ENCODE measurements at places on chromosomes 1 and 21.
A peak's percentile ranks its signal among the peaks of the same experiment; 100 is the strongest.

DNA sequence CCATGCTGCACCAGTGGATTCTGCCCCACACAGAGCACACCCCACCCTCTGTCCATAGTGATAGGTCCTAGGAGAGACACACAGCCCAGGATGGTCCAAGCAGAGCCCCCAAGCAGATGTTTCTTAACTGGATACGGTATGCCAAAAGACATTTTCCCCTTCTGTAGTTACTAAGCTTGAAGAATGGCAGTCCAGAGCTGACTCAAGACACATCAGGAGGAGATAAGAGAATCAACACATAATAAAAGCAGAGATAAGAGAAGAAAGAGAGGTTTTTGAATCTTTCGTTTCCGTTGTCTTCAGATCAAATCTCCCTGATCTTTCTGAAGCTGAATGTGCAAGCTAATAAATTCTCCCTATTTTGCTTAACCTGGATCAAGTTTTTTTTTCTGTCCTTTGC lies 21.8 kb upstream of the CASQ2 start:
- no peak for DNase-seq

- DNase-seq: no peak
Measured at GRCh38 chr1:94856004-94856403, 35.8 kb downstream of the SLC44A3 start.

- no peak for DNase-seq
Measured at GRCh38 chr1:115545096-115545720, 96.6 kb upstream of the VANGL1 start.

- no peak for DNase-seq
Measured at GRCh38 chr21:14567331-14568279, 21.5 kb upstream of the SAMSN1 start.

DNA sequence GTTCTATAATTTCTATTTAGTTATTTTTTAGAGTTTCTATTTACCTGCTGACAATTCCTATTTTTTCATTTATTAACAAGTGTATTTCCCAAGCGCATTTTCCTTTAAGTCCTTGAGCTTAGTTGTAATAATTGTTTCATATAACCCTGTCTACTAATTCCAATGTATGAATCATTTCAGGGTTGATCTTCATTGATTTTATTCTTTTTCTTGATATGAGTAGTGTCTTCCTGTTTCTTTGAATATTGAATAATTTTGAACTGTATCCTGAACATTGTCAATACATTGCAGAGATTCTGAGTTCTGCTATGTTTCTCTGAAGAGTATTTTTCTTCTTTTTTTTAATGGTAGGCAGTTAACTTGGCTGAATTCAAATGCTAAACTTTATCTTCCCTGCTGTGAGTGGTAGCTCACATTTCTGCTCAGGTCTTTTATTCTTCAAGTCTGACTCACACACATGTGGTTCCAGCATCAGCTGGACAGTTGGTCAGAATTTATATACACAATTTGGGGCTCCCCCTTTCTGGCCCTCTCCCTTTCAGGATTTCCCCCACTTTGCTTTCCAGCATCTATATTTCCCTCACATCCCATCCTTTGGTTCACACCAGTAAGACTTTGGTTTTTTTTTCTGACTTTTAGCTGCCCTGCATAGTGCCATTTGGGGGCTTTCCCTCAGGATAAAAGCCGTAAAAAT lies 54.4 kb upstream of the WDR26 start:
- DNase-seq: no peak

- peak; percentile 7 for DNase-seq
Measured at GRCh38 chr1:24155011-24155782, 12.3 kb upstream of the IL22RA1 start.

GRCh38 chr1:40362199-40362598 lies 11.3 kb upstream of the SMAP2 start:
- DNase-seq: no peak

GRCh38 chr1:156838972-156839371 lies 19.9 kb downstream of the INSRR start:
- DNase-seq: peak; percentile 37

GRCh38 chr1:225652729-225653462 lies at the start of gene ENAH:
TSS of gene ENAH (minus strand) at chr1:225653123. CDS start at chr1:225652690, 433 bp downstream.
- peak; percentile 88 for DNase-seq

DNA sequence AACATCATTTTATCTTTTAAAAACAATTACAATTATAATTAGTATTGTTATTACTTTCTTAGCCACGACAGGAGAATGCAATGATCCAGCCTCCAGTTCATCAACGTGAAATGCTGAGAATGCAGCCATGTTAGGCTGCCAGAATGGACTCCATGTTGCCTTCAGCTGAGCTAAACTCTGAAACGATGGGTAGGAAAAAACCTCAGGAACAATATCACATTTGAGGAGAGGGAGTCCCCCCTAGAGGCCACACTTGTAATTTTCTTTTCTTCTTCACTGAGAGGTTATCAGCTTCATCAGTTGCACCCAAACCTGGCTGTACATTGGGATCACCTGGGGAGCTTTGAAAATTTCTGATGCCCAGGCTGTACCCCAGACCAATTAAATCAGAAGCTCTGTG lies 34.6 kb upstream of the DNAH14 start:
- no peak for DNase-seq

DNA sequence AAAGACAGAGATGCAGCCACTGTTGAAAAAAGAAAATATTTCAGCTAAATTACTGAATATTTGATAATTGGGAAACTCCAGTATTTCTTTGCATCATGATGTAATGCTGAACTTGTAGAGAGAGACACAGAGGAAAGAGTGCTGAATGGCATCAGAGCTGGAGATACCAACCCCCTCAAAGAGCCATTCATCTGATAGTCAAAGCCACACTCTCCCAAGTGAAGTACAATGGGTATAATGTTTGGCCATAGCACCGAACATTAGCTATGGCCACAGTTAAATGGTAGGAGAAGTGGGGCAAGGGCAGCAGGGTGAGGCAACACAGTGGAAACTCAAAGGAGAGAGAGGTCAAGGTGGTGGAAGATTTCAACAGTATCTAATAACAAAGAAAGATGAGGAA lies 107.5 kb upstream of the TNFSF4 start:
- no peak for DNase-seq

DNA sequence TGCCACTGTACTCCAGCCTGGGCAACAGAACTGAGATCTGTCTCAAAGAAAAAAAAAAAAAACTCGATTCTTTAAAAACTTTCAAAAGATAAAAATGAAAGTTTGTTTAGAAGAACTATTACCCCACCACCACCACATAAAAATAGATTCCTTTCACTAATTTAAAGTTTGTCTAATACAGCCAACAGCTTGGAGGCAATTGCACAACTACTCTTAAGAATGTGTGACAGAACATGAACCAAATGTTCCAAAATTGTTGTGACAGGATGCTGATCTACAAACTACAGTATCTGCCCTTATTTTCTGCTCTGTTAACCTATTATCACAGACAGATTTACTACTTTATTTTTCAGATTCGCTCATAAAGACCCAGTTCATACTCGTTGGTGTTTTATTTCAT lies 5.5 kb upstream of the TGFBR3 start:
- DNase-seq: no peak

- no peak for DNase-seq
Measured at GRCh38 chr1:234870020-234870981, 258.3 kb downstream of the TOMM20 start.

GRCh38 chr1:181759481-181759880 lies 276.2 kb downstream of the CACNA1E start:
- DNase-seq: no peak

- peak; percentile 85 for DNase-seq
Measured at GRCh38 chr21:39675993-39676661, 63.4 kb downstream of the B3GALT5 start.

DNA sequence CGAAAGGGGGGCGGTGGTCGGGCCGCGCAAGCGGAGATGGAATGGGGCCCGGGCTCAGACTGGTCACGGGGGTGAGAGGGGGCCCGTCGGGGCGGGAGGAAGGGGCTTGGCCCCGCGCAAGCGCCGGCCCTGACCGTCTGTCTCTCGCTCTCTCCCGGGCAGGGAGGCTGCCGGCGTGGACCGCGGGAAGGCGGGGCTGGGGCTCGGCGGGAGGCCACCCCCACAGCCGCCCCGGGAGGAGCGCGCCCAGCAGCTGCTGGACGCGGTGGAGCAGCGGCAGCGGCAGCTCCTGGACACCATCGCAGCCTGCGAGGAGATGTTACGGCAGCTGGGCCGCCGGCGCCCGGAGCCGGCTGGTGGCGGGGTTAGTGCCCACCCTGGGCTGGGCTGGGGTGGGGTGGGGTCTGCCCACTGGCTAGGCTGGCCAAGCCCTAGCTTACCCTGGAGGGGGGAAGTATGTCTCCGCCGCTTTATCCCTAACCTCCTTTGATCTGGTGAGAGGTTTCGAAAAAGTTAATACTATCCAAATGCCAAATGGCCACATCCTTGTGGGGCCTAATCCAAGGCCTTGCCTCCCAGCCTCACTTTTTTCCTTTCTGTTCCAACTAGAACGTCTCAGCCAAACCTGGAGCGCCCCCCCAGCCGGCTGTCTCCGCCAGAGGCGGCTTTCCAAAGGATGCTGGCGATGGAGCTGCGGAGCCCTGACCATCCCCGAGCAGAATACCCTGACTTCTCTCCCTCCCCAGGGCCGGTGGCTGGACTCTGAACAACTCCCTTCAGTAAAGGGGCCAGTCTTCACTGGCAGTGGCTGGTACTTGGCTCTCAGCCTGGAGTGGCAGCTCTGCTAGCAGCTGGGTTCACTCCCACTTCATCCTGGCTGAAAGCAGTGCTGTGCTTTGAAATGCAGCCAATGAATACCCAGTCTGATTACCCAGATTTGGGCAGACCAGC lies 636 bp upstream of the YRDC start:
- peak; percentile 72 for DNase-seq

GRCh38 chr1:159172614-159173291 lies 1.3 kb downstream of the CADM3 start:
- no peak for DNase-seq

DNA sequence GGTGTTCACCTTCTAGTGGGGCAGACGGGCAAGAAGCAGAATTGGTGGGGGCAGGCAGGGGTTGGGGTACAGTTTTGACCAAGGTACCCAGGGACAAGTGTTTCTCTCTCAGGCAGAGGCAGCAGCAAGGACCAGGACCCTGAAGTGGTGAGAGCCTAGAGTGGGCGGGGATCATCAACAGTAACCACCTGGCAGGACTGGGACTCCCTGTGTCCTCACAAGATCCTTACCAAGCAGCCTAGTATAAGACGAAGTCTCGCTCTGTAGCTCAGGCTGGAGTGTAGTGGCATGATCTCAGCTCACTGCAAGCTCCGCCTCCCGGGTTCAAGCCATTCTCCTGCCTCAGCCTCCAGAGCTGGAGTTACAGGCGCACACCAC lies 3.2 kb upstream of the NADK start:
- DNase-seq: no peak

- DNase-seq: no peak
Measured at GRCh38 chr1:12609469-12610003, 8.5 kb downstream of the DHRS3 start.

DNA sequence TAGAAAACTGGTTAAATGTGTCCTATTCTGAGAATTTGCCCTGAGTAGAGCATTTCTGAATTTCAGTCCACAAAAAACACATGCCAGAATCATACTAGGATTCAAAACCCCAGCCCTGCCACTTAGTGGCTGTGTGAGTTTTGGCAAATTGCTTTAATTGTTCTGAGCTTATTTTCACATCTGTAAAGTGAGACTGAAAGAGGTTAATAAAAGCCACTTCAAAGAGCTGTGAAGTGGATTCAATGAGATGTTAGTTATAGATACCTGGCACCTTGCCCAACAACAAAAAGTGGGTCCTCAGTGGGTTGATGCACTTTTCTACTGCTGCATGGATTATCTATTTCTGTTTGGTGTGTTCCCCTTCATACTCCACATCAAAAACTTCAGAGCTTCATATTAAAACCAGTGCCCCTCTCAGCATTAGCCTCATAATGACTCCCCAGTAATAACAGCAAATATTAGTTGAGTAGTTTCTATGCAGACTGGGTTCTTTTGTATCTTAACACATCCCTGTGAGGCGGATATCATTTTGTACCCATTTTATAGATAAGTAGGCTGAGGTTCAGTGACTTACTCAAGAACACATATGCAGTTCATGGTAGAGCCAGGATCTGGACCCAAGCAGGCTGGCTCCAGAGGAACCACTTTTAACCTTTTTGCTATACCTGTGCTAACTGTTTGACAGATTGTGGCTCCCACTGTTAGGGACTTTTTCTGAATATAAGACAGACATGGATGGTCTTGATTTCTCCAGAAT lies 14.2 kb upstream of the ADORA3 start:
- no peak for DNase-seq

- DNase-seq: no peak
Measured at GRCh38 chr1:229803626-229804217, 177.7 kb downstream of the URB2 start.

- DNase-seq: no peak
Measured at GRCh38 chr1:51281807-51282206, 45.7 kb downstream of the RNF11 start.

GRCh38 chr1:244160455-244161235 lies 109.6 kb downstream of the ZBTB18 start:
- no peak for DNase-seq

GRCh38 chr21:23471877-23472276 lies 2135.4 kb downstream of the MRPL39 start:
- no peak for DNase-seq

DNA sequence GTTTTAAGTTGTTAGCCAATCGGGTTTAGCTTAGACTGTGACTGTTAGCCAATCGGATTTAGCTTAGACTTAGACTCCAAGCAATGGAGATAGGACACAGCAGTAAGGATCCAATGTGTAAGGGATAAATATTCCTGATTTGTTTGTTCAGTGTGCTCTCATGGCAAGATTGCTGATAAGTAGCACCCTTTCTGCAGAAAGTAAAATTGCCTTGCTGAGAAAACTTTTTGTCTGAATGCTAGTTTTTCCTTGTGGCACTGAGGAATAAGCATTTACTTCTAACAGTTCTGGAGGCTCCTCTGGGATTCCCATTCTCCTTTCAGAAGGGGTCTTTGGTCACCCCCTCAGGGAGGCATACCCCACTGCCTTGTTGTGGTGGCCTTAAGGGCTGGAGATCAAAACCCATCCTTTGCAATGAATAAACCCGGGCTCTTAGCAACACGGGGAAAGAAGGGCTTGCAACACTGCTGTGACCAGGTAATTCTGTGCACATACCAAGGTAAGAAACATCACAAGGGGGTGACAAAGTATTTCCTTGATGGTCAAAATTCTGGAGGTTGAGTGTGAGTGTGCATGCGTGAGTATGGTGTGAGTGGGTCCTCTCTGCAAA lies 45.4 kb downstream of the SERINC2 start:
- DNase-seq: no peak

GRCh38 chr1:41046347-41046775 lies 24.8 kb upstream of the SLFNL1 start:
- no peak for DNase-seq

- DNase-seq: no peak
Measured at GRCh38 chr1:175222296-175222938, 29.8 kb upstream of the KIAA0040 start.

DNA sequence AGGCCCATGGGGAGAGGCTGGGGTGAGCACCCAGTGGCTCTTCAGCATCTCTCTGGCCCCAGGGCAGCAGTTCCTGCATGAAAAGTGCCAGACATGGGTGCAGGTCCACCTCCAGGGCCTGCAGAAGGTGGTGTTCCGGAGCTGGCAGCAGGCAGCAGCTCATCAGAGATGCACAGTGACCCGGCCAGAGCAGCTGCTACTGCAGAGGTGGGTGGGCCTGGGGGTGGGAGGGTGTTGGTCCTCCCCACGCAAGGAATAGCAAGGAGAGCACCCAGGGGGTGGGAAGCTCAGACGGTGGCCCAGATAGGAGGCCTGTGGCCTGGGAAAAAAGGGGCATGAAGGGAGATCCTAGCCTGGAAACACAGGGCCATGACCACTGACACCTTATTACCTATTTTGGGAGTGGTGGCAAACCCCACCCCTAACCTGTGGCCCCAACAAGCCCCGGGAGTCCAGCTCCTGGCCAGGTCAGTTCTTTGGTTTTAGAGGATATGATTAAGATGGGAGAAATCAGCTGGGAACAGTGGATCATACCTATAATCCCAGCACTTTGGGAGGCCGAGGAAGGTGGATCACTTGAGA lies 20.2 kb downstream of the C1orf167 start:
- DNase-seq: no peak

Data from SHP77 (cell line).